NCI-H748 treated with DMSO at 0.1 percent for 48 hours (cell line): ENCODE measurements at places on chromosomes 3 and 15.

DNA sequence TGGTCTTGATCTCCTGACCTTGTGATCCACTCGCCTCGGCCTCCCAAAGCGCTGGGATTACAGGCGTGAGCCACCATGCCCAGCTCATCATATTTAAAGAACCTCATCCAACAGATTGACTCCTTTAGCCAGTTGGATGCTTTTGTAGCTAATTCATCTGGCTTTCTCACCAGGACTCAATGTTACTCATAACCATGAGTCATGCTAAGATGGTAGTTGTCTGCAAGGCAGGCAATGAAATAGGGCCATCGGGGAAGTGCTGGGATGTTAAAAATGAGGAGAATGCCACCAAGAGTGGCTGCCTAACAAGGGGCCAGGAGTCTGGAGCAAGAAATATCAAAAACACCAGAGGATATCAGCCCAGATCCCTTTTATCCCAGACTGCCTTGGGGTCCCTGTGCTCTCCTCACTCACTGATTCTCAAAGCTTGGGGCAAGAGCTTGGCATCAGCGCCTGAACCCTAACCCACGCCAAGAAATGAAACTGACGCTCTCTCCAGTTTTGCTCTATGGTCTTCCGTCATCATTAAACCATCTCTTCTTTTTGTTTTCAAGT, 7.4 kb upstream of the PCOLCE2 start:
- no peak for DNase-seq

DNA sequence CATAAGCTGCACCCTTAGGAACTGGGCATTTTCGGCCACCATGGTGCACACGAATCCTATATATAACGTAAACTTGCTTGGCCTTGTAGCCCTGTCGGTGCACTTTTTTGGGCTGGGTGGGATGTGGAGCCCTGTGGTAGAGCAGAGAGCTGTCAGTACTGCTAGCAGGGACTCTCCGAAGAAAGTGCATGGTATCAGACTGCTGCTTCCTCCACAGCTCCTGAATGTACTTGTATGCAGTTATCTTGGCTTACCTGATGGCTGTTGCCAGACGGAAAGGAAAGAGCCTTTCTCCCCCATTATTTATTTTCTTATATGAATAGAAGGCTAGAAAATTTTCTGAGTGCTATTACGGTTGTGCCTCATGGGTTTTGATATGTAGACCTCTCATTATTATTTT, 8.4 kb downstream of the GALK2 start:
- no peak for DNase-seq

GRCh38 chr3:60953351-60953750, 297.9 kb downstream of the FHIT start:
- no peak for DNase-seq

- no peak for DNase-seq
Observed at GRCh38 chr15:82993144-82993543, 7.1 kb downstream of the RAMAC start.

GRCh38 chr3:32819551-32820348, 2.0 kb downstream of the TRIM71 start:
- no peak for DNase-seq

- DNase-seq, result no peak
Observed at GRCh38 chr3:19711160-19711782, 222.7 kb downstream of the EFHB start.

GRCh38 chr3:82087958-82088357, 326.5 kb upstream of the GBE1 start:
- DNase-seq, result no peak

DNA sequence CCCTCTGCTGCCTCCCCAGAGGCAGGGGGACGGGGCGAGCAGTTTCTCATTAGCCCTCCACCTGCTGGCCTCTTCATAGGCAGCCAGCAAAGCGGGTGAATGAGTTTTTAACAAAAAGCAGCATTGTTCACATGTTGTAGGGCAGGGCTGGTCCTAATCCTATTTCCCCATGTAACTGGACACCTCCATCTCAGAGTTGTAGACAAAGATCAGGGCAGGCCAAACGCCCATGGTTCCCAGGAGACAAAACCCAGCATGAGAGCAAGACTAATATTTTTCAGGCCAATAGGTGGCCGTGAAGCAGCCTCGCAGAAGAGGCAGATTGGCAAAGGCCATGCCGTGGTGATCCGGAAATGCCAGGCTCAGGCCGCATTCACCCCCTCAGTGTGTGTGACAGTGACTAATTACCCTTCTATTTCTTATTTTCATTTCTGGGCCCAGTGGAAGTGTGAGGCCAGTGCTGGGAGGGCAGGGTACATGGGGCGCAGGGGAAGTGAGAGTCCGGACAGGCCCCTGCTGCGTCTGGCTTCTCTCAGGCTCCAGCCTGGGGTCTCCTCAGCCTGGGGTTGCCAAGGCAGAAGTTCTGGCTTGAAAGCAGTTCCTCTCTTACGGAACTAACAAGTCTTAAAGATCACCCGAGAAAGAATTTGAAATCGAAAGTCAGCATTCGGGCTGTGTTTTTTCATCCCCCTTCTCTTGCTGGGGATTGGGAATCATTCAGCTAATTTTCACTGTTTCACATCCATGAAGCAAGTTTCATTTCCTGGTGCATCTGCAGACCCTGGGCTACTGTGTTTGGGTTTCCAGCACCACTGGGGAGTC, 64.8 kb downstream of the BOC start:
- DNase-seq, result peak; percentile 39
